ENCODE measurements at places on chromosomes 6 and 20. TPM values are rescaled to one million over a fixed set of nuclear protein-coding genes. Genes with fewer than 3 reads are reported as not detected.

The CST5 gene
- not detected for polyA plus RNA-seq

The TMEM170B gene
- polyA plus RNA-seq = 1.1 TPM

The NUP153 gene
- polyA plus RNA-seq = 24.8 TPM

The TFAP2A gene
- polyA plus RNA-seq = not detected

The LHFPL5 gene
- polyA plus RNA-seq = not detected

The KIAA1755 gene
- not detected for polyA plus RNA-seq

The HLA-DRA gene
- polyA plus RNA-seq = 4,999 TPM

The PAX1 gene
- not detected for polyA plus RNA-seq

The HLA-F gene
- 1,409 TPM for polyA plus RNA-seq

The POU5F1 gene
- polyA plus RNA-seq = 0.26 TPM

- no peak for DNase-seq
Measured at GRCh38 chr20:825710-826421, 7.6 kb upstream of the FAM110A start.

DNA sequence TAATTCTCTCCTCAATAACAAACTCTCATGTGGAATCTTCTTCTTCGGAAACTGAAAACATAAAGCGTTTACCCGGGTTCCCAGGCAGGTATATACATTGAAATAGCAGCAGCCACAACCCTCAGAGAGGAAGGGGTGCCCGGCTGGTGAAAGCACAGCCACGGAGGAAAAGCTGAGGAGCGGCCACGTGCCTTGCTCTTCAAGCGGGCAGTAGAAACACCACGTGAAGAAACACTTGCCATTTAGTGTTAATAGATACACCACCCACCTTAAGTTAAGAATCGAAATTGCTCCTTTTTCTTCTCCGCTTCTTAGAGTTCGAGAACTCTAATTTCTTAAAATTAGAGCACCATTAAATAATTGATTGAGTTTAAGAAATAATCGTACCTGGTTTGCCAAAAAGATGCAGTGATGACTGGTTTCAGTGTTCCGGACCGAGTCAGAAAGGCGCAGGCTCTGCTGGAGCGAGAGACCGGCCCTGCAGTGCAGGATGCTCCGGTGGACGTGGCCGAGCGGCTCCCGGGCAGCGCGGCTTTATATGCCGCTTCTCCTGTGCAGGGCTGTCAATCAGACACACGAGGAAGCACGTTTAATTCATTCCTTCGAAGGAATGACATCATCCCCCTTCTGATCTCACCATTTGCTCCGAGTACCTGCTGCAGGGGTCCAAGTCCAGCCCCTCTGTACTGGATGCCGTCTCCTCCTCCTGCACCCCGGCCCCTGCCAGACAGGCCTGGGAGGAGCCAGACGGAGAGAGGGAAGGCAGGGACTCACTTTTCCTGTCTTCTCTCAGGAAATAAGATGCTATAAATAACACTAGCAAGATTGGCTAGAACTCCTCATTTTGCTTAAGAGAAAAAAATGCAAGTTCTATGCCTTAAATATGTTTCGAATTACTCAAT, at the start of gene THBS2:
THBS2 (minus strand) TSS at position 510 of the 902 bp plus-strand sequence. CDS start 3,062 bp downstream, outside the sequence.
- DNase-seq = no peak

DNA sequence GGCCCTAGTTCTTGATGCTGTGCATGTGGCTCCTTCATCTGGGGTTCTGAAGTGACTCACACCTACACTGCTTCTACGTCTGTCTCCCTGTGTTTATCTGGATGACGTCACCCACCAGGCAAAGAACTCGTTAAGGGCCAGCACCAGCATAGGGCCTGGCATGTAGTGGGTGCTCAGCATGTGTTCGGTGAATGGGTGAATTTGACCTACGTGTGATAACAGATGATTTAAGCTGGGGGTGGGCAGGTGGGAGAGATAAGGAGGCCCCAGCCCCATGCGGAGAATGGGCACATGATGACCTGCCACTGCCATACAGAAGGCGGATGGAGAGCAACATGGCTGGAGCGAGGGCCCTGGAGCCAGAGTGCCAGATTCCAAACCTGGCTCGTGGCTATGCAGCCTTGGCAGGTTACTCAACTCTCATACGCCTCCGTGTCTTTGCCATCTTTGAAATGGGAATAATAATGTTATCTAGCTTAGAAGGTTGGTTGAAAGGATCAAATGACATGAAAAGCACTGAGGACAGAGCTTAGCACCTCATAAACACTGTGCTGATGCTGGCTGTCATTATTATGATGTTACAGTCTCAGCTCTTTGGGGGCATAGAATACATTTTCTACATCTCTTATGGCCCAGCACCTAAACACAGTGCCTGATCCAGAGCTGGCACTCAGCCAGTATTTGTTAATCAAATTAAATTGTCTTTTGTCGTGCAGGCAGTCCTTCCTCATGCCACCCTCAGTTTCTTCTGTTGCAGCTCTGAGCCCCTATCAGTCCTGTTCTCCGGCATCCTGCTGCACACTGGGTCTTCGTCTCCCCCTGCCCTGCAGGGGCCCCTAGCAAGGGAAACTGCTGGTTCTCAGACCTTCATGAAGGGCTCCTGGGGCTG, 39.6 kb downstream of the VEGFA start:
- DNase-seq = no peak

- no peak for DNase-seq
Measured at GRCh38 chr6:131937226-131937625, 13.9 kb downstream of the CCN2 start.

- DNase-seq = no peak
Measured at GRCh38 chr6:756224-756623, 63.3 kb upstream of the EXOC2 start.

DNA sequence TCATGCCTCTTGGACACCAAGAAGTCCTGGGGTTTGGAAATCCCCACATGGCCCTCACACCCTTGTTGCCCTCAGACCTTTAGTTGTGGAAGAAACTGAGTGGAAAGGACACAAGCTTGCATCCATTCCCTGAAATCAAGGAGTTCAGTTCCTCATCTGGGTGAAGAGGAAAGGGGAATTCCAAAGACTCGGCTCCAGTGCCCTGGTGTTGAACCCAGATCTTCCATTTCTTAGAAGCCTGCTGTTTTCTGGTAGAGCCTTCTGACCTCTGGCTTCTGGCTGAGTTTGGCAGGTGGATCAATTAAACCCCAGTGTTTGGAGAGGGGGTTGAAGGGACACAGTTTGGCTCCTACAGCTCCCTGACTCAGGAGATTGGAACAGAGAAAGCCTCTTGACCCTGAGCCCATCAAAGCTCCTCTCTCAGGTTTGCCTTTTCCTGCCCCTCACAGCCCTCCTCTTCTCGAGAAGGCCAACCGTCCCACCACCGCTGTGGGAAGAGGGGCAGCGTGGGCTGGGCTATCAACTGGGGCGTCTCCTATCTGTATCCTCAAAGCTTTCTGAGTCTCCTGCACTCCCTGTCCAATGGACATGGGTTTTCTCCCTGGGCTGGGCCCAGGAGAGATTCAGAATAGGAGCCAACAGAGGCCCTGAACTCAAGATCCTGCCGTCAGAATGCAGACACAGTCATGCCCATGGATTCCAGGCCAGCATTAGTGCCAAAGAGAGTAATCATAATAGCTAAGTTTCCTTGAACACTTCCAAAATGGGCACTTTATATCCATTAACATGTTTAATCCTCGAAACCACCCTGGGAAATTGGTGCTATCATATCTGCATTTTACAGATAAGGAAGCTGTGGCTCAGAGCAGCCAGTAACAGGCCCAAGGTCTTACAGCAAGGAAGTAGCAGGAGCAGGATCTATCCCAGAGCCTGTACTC, 146.2 kb downstream of the VEGFA start:
- DNase-seq = no peak

DNA sequence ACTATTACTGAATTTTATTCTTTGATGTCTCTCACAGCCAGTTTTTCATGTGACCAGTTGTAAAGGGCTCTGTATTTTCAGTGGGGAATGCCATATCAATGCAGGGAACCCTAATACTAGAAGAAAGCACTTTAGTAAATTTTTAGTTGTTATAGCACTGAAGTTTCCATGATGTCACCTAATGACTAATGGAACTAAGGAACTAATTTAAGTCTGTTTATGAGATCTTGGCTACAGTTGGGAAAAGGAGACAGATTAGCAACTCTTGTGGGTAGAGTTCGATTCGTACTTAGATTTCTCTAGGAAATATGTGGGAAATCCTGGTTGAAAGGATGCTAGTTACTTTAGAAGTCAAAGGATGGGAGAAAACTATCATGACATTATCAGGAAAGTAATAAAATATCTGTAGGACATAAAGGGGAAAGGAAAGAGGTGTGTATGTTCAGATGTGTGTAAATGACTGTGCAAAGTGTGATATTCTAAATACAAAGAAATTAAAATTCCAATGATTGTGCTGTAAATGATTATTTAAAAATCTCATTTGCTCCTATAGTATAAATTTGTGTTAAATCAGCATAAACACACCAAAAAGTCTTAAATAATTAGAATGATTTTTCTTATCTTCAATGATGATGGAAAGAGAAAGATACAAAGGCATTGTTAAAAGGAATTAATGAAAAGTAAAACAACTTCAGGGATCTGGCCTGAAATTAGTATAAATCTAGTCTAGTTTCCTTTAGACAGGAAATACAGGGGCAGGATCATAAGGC, 103.4 kb downstream of the LRRC1 start:
- DNase-seq = no peak

GRCh38 chr6:147207351-147207750, 3.1 kb downstream of the STXBP5 start:
- no peak for DNase-seq

DNA sequence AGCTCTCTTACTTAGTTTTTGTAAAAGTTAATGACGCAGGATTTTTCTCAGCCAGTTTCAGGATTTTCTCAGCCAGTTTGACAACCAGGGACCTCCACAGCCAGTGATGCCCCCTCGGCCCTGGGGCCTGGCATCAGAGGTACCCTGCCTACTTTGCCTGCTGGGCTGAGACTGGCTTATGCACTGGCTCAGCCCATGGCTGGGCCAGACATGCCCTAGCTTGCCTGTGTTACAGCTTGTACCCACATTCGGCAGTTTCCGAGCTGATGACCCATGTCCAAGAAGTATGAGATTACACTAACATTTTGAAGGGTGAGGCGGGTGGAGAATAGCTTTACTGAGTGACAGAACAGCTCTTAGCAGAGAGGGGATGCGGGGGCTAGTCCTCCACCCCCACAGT, 406.1 kb upstream of the HSF2 start:
- no peak for DNase-seq

DNA sequence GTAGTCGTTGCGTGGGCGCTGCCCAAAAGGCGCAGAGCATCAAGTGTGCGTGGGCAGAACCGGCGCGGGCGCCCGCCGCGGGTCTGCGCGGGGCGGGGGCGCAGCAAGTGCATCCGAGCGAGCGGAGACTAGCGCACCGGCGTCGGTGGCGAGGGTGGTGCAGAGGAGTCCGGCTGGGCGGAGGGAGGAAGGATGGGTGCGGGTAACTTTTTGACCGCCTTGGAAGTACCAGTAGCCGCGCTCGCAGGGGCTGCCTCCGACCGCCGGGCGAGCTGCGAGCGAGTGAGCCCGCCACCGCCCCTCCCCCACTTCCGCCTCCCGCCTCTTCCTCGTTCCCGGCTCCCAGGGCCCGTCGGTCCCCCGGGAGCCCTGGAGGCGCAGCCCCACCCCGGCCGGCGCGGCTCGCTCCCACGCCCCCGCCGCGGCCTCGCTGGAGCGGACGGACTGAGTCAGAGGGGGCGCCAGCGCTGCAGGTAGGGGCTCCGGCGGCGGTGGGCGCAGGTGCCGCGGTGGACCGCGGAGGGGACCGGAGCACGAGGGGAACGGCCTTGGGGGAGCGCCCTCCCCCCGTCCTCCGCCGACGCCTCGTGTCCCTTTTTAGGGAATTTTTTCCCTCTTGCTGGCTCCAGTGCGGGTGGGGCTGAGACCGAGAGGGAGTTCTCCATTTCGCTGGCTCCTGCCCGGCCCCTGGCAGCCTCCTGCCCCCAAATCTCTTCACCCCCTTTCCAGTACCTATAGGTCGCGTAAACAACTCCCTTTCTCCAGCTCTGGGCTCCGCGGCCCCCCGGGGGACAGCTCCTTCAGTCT, 1.6 kb upstream of the DBNDD2 start:
- DNase-seq = peak; percentile 64

DNA sequence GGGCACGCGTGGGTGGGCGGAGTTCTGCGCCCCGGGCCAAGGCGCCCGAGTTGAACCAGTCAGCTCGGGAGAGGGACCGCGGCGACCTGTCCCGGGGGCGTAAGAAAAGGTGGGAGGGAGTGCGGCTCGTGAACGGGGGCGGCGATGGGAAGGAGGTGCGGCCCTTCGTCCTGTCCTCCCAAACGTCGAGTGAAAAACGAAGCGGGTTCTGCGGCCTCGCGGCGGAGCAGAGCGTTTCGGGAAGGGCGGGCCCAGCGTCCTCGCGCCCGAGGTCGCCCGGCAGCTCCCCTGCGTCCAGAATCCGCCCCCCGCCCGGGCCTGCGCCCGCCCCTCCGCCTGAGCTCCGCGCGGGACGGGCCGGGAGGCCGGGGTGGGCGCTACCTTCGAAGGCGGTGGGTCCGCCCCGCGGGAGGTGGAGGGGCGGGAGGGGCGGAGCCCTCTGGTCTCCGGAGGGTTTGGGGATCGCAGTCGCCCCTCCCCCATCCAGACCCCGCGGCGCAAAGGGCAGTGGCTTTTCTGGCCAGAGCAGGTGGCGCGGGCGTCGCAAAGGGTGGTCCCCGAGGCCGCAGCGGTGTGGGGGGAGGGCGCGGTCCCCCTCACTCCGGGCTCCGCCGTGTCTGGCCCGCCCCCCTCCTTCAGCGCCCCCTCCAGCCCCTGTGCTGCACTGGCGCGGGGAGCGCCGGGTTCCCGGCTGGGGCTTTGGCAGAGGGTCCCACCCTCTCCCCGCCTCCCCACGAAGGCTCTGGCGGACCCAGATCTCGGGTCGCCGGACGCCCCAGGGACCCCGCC, 838 bp downstream of the STMN3 start:
- peak; percentile 45 for DNase-seq

- DNase-seq = no peak
Measured at GRCh38 chr6:88919032-88919431, 44.4 kb downstream of the RNGTT start.

- no peak for DNase-seq
Measured at GRCh38 chr20:17919149-17919548, 49.4 kb downstream of the SNX5 start.

- no peak for DNase-seq
Measured at GRCh38 chr6:169824021-169824420, 72.6 kb downstream of the ERMARD start.

GRCh38 chr6:15904651-15905376, 224.1 kb upstream of the MYLIP start:
- DNase-seq = no peak

- DNase-seq = no peak
Measured at GRCh38 chr6:15389084-15389764, 143.4 kb downstream of the JARID2 start.

- DNase-seq = no peak
Measured at GRCh38 chr6:108806665-108807064, 41.6 kb upstream of the ARMC2 start.

DNA sequence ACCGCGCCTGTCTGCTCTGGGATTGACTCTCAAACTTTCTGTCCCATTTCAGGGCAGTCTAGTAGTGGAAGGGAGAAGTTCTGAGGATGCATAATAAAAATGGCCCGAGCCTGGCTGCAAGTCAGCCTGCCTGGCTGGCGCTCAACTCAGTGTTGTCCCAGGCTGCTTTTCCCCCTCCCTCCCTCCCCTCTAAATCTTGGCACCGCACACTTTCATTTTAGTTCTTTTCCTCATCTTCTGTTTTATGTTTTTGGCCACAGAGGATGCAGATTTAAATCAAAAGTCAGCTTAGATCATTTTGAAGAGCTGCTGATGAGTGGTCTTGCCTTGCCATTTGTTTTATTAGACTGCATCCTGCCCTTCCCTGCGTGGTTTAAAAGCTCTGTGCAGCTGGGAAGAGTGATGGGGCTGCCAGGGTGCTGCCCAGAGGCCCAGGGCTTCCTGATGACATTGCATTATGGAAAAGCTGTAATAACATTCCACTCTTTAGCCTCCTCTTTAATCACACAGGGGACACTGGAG, 6.5 kb upstream of the UQCC2 start:
- DNase-seq = no peak
